ENCODE measurements at places on chromosomes 5 and 9. TPM values are rescaled to one million over a fixed set of nuclear protein-coding genes. Genes with fewer than 3 reads are reported as not detected.

Gene TMOD1
- 5.5 TPM for total RNA-seq

Gene PRRT1B
- not detected for total RNA-seq

Gene UCK1
- total RNA-seq, result 15.5 TPM

Gene LRRC70
- 4.8 TPM for total RNA-seq

Gene IL17B
- total RNA-seq, result not detected

Gene SUSD3
- total RNA-seq, result 1.4 TPM

Gene INSL4
- not detected for total RNA-seq

Gene IL13
- total RNA-seq, result not detected

Gene PDE6A
- not detected for total RNA-seq

Gene FBP2
- total RNA-seq, result 0.23 TPM

Gene ANKRA2
- total RNA-seq, result 45.7 TPM

Gene GABRA1
- total RNA-seq, result 76.6 TPM

Gene DDX4
- total RNA-seq, result not detected

Gene SPINK7
- total RNA-seq, result not detected

Gene ORM2
- total RNA-seq, result not detected

Gene CCL27
- total RNA-seq, result 0.69 TPM

Gene OR4F3
- not detected for total RNA-seq

Gene PRKAA1
- total RNA-seq, result 55.6 TPM

Gene SPATA31E1
- total RNA-seq, result not detected

Gene TMC1
- 0.46 TPM for total RNA-seq

Gene SLC34A1
- not detected for total RNA-seq

Gene IL3
- not detected for total RNA-seq

Gene ACTBL2
- not detected for total RNA-seq

Gene FIBCD1
- 2.1 TPM for total RNA-seq

Gene PCDHB3
- 13.6 TPM for total RNA-seq

Gene ARID3C
- total RNA-seq, result 0.69 TPM

Gene CDKN2B
- 0.92 TPM for total RNA-seq

Gene CARTPT
- total RNA-seq, result 2.3 TPM

Gene SOHLH1
- not detected for total RNA-seq

Gene RAD23B
- 107 TPM for total RNA-seq

Gene DCAF12
- total RNA-seq, result 36.2 TPM

Gene ABHD17B
- total RNA-seq, result 75.0 TPM

Gene AQP3
- 0.23 TPM for total RNA-seq

Gene PCDHGA7
- total RNA-seq, result 7.6 TPM

Gene RAB3C
- total RNA-seq, result 230 TPM

Gene LTC4S
- 2.1 TPM for total RNA-seq

Gene ADAMTS13
- total RNA-seq, result 3.5 TPM

Gene CCDC192
- not detected for total RNA-seq

Measured in diencephalon (tissue), 1 donor.